H4 (cell line): ENCODE measurements at places on chromosomes 5 and 9.

DNA sequence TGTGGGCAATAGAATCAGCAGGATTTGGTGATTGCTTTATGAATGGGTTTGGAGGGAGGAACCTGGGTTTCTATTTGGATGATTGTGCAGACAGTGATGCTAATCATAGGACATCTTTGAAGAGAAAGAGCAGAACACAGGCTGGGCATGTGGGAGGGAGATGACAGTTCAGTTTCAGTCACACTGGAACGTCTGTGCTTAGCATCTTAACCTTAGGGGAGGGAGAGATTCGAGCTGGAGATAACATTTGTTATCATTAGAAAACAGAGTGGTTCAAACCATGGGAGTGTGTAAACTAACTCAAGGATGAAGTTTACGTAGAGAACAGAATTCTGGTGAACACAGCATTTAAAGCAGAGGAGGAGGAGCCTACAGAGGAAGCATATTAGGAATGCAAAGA is 138.6 kb upstream of the PPP2R2B start:
- DNase-seq: no peak

DNA sequence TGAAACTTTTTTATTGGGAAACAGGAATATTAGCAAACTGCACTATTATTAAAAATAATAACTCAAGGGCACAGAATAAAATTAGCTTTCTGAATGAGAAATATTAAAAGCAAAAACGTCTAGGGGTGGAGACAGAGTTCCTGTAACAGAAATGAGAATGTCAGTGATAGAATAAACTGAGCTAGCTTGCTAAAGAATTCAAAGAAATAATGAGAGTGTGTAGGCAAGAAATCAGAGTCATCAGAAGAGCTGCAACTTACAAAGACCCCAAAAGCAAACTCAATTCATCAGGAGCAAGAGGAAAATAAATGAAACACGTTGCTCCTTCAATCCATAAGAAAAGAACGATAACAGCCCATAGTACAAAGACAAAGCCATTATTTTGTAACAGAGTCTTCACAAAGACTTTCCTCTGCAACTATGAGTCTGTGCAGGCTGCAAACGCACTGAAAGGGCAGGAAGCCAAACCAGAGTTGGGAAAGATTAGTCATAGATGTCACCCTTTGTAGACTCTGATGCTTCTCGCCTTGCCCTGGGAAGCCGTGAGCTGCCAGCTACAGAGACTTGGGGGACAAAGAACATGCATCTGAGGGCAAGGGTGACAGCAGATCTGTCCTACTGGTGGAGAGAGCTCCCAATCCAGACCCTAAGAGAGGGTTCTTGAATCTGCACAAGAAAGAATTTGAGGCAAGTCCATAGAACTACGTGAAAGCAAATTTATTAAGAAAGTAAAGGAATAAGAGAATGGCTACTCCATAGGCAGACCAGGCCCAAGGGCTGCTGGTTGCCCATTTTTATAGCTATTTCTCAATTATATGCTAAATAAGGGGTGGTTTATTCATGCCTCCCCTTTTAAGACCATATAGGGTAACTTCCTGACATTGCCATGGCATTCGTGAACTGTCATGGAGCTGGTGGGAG is 40.8 kb downstream of the SHC3 start:
- peak; percentile 76 for DNase-seq

GRCh38 chr5:76274571-76274970 is 128.5 kb upstream of the IQGAP2 start:
- no peak for DNase-seq

- DNase-seq: no peak
These were observed 262.5 kb downstream of the NPR3 start for GRCh38 chr5:32973646-32974045.

DNA sequence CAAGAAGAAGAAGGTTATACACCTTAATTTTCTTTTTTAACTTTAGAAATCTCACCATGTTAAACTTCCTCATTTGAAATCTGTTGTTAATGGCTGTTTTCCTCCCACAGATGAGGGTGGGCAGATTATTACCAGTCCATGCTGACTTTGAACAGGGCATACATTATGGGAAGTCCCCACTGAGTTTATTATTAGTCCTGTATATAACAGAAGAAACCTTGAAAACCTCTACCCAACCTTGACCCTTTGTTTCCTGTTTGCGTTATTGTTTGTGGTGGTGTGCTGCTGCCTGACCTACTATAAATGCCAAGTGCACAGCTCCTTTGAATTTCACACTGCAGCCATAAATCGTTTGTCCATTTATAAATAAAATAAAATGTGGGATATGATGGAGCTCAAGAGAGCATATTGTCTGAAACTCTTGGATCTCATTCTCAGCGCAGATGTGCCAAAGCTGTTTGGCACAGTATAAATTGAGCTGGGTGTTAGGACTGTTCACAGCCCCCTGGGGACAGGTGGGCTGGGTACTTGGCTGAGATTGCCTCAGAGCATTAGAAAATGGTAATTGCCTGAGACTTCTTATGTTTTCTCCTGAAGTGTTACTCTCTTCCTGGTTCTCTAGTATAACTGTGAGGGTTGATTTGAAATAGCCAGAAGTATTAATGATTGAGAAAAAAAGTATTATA is 139.6 kb downstream of the SPATA31D1 start:
- DNase-seq: no peak

DNA sequence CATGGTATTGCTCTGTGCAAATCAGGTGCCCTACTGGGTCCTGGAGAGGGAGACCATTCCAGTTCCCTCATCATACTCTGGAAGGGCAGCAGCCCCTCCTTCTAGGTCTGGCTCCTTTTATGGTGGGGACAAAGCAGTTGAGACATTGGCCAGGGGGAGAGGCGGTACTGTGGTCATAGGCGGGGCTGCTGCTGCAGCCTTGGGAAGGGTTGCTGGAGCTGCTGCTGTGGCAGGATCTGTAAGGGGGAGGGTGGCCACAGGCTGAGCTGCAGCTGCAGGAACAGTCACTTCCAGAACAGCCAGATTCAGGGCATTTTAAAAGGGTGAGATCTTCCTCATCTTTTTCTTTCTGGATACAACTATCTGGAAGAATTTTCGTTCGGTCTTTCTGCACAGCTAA is 233.0 kb upstream of the SGCD start:
- DNase-seq: no peak
